Fibroblast of the aortic adventitia (primary cell): ENCODE measurements at places on chromosomes 3 and 15. TPM values are rescaled to one million over a fixed set of nuclear protein-coding genes. Genes with fewer than 3 reads are reported as not detected.
A peak's percentile ranks its signal among the peaks of the same experiment; 100 is the strongest.

DNA sequence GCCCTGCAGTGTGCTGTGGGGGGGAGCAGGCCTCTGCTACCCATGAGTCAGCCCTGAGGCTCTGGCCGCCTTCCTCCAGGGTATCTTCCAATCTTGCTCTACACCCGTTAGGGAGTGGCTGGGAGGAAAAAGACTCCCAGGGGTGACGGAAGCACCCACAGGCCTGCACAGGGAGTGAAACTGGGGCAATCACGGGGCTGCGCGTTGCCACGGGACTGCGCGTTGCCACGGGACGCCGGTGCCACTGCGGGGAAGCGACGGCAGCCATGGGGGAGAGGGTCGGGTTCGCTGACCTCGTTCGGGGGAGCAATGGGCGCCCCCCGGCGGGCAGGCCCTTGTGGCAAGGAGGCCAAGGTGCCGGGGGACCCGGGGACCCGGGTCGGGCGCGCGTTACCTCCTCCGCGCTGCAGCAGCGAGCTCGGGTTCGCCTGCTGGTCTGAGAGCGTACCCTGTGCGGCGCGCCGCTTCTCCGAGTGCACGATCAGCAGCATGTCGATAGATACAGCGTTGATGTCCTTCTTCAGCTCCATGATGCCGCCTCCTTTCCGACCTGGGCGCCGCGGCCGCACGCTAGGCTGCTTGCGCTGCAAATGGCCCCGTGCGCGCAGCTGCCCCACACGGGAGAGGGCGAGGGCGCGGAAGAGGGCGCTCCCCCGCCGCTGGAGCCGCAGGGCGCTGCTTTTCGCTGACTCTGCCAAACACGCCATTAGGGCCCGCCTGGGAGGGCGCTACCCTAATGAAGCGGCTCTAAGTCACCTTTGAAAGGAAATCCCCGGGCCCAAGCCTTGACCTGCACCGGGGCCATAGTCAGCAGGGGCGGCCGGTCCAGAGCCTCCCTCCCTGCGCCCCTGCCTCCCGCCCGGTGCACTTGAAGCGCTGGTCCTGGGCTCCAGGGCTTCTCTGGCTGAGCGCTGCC, at the start of gene KY:
Gene KY (minus strand): TSS at position 592 of the 916 bp plus-strand sequence. CDS start 62 bp downstream, at position 530.
- peak; percentile 66 for DNase-seq

DNA sequence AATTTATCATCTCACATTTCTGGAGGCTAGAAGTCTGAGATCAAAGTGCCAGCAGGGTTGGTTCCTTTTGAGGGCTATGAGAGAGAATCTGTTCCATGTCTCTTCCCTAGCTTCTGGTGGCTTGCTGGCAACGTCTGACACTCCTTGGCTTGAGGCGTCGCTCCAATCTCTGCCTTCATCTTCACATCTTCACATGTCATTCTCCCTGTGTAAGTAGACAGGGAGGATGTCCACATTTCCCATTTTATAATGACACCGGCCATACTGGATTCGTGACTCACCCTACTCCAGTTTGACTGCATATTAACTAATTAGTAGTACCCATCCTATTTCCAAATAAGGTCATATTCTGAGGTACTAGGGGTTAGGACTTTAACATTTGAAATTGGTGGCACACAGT, 17.5 kb upstream of the ARHGAP31 start:
- DNase-seq: no peak

DNA sequence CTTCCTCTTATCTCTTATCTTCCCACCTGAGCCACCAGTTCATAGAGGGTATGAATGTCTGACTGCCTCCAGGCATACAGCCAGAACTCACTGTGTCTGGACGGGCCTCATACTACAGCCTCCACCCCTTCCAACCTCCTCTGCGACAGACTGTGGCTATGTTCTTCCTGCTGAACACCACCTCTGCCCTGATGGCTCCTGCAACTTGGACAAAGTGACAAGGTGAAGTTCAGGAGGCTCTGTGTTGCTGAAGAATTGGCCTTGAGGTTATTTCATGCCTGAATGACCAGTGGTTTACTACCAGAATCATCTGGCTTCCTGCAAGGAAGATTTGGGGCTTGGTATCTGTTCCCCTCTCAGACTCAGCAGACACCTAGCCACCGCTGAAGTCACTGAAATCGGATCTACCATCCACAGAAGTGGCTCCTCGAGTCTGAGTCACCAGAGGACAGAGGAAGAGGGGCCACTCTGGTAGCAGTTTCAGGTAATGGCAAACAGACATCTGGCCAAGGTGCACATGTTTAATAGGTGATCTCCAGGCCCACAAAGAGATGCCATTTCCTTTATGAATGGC, 14.2 kb upstream of the ULK3 start:
- DNase-seq: no peak

DNA sequence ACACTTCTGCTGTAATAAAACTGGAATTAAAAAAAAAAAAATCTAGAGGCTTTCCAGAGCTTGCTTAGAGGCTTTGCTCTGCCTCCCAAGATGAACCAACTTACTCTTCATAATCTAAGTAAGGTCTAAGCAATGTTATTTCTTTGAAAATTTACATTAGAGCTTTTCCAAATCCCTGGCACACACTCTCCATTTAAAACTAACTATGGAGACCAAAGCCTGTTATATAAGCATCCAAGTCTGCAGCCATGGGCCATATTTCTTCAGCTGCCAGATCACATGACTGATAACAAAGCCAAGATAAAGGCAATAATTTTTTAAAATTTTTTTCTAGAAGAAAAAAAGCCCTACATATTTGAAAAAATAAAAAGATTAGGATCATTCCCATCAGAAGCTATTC, 55.0 kb upstream of the ARHGEF3 start:
- peak; percentile 89 for DNase-seq

DNA sequence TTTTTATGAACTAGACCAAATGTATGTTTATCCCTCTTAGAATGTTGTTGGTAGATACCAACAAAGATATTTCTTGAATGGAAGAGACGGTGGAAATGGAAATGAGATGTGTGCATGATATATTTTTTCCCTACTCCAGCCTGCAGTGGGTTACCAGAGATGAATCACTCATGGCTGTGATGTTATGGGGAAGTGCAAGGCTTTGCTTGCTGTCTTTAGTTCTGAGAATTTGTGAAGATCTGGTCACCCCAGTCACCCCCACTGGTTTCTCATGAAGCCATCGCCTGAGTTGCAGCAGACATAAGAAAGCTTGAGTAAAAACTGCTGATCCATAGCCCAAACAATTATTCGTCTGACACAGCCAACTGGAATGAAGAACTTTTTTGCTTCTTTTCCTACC, 78.1 kb upstream of the EOMES start:
- DNase-seq: peak; percentile 1

Gene SCN5A
- total RNA-seq: 0.08 and 0.99 TPM in 2 replicates
